Skeletal muscle tissue (tissue), 5 donors: ENCODE measurements at places on chromosomes 7 and 10. TPM values are rescaled to one million over a fixed set of nuclear protein-coding genes. Genes with fewer than 3 reads are reported as not detected.

The OR2A42 gene
- total RNA-seq: under 0.01 TPM

The GIMAP4 gene
- total RNA-seq: 25.6 TPM

The GALNT17 gene
- total RNA-seq: 24.5 TPM

The C10orf105 gene
- total RNA-seq: not detected

The TACR2 gene
- total RNA-seq: not detected

The HOXA3 gene
- 3.7 TPM for total RNA-seq

The SEMA3E gene
- total RNA-seq: 1.0 TPM

The NEUROG3 gene
- not detected for total RNA-seq

The GNAT3 gene
- not detected for total RNA-seq

The TMEM130 gene
- 0.52 TPM for total RNA-seq

The HOXA5 gene
- total RNA-seq: 4.2 TPM

The SPDYE9 gene
- total RNA-seq: not detected

The GPR15LG gene
- not detected for total RNA-seq

The MYL10 gene
- 8.4 TPM for total RNA-seq
